Stimulated activated CD4-positive, alpha-beta T cell treated with anti-CD3 and anti-CD28 coated beads, Interleukin-1b, Interleukin-23, amount 100 ng/mL, for 1 hour (primary cell): ENCODE measurements at places on chromosomes 7 and 10.

- DNase-seq, result no peak
Observed at GRCh38 chr10:32269343-32270100, 77.4 kb downstream of the EPC1 start.

- no peak for DNase-seq
Observed at GRCh38 chr7:1052031-1052818, 7.9 kb downstream of the GPR146 start.

DNA sequence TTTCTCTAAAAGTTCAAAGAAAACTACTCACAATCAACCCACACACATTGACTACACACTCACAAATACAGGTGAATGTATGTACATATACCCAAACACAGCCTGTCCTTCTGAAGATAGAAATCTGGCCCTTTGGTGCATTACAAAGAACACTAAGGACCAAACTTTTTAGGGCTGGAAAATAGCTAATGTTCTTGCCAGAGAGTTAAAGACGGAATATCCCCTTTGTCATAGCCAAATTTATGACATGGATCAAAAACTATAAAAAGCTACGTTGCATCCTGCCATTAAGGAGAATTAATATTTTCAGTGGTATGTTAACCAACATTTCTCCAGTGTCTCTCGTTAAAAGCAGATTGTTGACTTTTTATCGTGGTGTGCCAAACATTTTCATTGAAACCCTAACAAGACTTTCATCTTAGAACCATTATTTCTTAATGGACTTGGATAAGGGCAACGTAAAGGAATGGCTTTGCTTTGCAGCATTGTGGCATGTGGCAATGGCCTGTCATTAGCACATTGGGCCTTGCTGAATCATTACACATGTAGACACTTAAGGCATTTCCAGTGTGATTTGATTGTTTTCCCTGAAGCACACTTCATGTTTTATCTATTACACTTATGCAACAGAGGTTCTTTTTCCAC, 150.9 kb upstream of the MEOX2 start:
- DNase-seq, result no peak

DNA sequence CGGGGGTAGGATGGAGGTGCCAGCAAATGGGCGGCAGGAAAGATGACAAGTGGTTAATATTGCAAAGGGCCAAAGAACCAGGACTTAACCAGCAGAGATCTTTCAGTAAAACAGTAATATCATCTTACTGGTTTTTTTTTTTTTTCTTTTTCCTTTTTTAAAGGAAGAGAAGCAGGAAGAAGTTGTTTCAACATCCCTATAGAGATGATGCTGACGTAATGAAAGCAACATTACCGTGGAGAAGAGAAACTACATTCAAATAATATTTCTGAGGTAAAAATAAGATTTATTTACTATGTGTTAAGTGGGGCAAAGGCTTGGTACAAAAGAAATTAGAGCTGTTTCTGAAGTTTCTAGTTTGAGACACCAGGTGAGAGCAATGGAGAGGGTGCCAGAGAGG, 11.0 kb downstream of the MINDY3 start:
- no peak for DNase-seq

DNA sequence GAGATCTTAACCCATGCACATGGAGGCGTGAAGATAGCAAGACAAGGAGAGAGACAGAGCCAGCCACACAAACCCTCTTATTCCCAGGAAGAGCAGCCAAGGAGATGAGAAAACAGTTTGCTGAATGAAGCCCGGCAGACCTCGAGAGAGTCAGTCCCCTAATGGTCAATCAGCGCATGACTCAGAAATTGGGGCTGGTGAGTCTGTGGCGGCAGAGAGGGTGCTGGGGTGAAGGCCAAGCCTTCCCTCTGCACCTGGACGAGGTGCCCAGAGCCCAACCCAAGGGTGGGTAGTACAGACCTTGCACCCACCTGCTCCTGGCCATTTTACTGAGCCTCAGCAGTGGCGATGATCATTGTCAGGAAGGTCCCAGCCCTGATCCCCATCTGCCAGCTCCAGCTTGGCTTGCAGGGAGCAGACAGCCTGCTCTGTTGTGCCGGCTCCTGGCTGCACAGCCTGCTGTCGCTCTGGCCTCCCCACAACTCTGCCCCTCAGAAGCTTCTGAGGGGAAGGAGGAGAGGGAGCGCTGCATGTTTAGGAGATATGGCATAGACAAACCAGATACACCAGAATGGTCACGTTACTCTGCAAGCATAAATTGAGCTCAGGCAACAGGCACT, 256.6 kb downstream of the RPS24 start:
- DNase-seq, result no peak

DNA sequence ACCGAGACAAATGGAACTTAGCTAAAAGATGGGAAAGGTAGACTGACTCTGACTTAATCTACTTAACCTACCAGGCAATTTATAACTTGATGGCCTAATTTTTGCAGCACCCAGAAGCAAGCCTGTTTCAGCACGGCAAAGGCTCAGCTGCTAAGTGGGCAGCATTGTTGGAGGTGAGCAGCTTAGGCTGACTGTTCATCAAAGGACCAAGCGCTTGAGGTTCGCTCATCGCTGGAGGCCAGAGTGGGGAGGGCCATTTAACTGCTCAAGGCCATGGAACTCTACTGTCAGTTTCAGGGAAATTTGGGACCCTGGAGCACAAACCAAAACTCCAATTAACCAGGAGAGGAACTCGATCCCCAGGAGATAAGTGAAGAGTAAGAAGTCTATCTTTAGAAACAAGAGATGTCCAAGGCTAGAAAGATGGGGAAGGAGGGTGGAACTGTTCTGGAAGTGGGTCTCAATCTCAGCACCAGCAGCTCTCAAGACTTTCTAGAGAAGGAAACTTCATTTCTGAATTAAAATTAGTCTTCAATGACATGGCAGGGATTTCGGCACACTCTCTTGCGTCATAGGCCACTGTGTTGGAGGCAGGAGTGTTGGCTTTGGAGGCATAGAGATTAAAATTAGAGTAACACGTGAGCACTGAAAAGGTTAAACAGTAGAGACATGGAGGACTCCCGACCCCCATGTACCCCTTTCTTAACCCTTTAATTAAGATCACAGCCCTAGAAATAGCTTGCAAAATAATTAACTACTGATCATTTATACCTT, 43.1 kb downstream of the EGFR start:
- no peak for DNase-seq

DNA sequence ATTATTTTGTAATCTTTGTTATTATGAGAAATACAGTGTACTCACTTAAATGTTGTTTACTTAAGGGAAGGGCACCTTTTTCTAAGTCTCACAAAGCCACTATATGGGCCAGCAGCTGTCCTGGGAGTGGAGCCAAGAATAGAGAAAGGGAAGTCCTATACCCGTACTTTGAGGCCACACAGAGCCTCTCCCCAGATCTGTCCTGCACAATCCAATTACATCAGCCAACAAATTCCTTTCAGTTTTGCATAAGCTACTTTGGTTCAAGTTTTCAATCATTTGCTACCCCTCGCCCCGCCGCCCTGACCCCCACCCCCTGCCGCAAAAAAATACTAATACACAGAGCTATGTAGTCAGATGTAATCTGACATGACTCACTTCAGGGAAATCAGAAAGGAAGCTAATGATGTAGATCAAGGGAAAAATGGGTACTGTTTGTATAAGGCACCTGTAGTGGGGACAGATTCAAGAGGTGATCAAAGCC, 297.4 kb upstream of the NEBL start:
- no peak for DNase-seq

DNA sequence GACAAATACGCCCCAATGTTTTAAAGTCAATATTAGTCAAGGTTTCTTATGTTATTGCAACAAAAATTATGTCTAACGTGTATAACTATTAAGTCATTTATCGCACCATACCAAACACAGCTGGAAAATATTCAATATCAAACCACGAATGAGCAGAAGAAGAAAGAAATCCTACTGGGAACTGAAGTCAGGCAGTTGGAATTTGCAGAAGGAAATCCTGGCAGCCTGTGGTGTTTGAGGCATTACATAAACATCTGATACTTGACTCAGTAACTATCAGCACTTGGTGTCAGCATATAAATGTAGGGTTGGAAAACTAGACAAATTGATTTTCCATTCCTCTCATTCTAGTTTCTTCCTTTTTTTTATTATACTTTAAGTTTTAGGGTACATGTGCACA, 83.4 kb upstream of the NUPR2 start:
- no peak for DNase-seq

GRCh38 chr7:102874166-102874829, 38.5 kb upstream of the LRRC17 start:
- DNase-seq, result no peak

DNA sequence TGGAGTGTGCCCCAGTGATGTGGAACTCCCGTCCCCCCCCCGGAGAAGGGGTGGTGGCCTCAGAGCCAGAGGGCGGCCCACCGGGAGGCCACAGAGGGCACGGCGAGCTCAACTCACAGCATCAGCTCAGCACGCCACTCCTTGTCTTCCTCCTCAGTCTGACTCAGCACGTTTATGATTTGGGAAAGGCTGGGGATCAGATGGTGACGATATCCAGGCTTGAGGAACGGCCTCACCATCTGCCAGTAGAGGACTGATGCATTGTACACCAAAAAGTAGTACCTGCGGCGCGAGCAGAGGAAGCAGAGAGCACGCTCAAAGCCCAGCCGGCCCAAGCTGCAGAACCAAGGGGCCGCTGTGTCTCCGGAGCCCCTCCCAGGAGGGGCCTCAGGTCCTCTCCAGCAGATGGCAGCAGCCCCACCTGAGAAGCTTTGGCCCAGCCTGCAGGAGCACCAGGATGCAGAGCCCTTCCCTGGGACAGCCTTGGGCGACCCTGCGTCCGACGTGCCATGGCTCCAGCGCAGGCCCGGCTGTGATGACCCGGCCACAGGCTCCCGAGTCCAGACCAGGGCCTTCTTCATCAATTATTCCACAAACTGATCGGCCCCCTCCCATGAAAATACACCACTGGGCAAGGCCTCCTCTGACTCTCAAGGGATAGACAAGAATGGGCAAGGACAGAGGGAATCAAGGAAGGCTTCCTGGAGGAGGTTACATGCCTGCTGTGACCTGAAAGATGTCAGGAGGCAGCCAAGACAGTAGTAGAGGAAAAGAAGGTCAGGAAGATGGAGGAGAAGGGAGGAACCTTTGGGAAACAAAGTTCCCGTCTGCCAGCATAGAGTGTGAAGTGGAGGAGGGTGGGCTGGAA, 3.7 kb downstream of the CFAP46 start:
- DNase-seq, result no peak

DNA sequence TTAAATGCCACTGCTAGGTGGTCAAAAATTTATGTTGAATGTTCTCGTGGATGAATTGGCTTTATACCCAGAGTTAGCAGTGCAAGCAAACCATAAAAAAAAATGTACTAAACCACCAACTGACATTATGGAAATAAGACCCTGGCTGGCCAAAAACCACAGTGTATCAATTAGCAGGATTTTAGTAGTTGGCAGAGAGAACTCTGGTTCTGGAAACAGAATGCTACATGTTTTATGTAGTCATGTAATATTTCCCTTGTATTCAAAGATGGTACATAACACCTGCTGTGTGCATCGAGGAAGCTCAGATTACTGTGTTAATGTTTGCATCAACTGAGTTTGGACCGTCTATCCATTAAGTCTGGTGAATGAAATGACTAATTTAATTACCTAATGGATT, 618.5 kb downstream of the CCSER2 start:
- no peak for DNase-seq

DNA sequence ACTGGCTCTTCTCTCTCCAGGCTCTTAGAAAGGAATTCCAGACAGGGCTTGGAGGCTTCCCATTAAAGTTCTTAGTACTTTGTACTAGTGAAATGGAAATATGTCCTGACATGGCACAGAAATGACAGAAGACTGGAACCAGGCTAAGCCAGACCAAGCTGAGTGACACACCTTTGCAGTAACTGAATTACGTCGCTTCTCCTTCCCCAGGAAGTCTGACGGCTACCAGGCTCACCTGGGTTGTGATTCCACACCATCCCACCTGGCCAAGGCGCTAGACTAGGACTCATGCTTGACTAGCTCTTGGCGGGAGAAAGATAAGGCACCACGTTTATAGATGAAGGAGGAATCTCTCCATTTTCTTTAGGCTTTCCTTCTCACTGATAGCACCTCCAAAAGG, 50.7 kb upstream of the KCNIP2 start:
- no peak for DNase-seq

GRCh38 chr10:48798481-48799254, 114.0 kb downstream of the WDFY4 start:
- DNase-seq, result no peak

- no peak for DNase-seq
Observed at GRCh38 chr10:86775056-86775869, 18.8 kb downstream of the BMPR1A start.

DNA sequence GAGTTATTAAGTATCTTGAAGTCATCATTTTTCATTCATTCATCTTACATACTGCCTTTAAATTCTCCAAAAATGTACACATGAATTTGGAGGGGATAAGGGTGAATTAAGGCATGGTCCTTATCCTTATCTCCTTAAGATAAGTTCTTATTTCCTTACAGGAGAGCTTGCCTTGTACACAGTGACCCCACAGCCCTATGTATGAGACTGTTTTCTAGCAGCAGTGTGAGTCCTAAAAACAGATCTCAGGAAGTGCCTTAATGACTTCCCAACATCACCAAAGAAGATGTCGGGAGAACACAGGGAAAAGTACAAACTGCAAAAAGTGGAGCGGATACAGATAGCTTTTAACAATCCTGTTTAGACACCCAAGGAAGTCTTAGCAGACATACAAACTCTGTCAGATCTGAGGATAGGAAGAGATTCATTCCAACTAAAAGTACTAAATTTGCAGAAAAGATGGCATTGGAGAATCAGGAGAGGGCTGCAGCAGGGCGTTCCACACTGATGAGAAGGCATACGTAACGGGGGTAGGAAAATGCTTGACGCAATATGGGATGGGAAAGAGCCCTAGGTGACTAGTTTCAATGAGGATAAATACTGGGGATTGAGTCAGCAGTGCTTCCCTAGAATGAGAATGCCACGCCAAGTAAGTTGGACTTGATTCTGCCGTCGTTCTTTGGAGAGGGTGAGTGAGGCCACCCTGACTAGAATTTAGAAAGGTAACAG, 570.2 kb downstream of the PARD3 start:
- no peak for DNase-seq

DNA sequence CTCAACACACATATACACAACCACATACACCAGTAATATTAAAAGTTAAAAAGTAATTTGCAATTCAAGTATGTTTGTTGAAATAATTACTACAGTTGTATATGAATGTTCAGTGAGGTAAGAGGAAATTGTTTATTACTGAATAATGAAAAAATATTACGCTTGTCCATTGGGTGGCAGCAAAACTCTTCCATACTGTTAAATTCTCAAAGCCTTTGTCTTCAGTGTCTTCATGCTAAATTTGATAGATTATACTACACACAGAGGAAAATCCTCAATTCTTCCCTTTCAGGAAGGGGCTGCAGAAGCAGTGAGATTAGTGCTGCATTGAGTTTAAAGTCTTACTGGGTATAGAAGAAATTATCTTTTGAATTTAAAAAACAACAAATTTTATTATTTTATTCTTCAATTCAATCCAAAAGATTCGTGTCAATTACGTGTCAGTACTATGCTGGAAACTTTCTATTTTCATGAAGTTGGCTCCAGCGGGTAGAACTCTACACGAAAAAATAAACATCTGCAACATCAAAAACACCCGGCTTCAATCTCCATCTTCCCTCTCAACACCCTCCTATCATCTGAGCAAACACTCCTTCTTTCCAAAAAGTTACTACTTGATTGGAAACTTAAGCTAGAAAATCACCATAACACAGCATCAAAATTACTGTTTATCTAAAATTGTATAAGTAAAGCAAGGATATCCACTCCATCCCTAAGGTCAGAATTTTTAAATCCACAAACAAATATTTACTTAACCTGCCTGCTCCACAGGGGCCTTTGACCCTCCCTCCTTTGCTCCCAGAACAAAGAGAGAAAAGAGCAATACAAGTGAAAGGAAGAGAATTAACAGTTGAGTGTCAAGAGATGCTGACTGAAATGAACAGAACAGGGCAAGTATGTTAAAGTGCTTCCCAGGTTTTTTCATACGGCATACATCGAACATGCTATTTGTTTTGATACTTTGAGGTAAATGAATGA, 37.0 kb upstream of the TES start:
- no peak for DNase-seq
